ENCODE measurements at places on chromosomes 4 and X. TPM values are rescaled to one million over a fixed set of nuclear protein-coding genes. Genes with fewer than 3 reads are reported as not detected.

Gene CAPN6
- polyA plus RNA-seq, result not detected

- no peak overlapping the region for H3K27ac ChIP-seq
- no peaks in the 10 kb centered on the region for H3K36me3 ChIP-seq
- no peak for DNase-seq
- no peak overlapping the region for H3K4me3 ChIP-seq
Measured at GRCh38 chrX:8306291-8306925, 135.3 kb upstream of the VCX2 start.

Gene RGN
- not detected for polyA plus RNA-seq

Gene SPANXN3
- polyA plus RNA-seq, result not detected

Gene FTHL17
- not detected for polyA plus RNA-seq
